ENCODE measurements at places on chromosomes 6 and 20. TPM values are rescaled to one million over a fixed set of nuclear protein-coding genes. Genes with fewer than 3 reads are reported as not detected.
A peak's percentile ranks its signal among the peaks of the same experiment; 100 is the strongest.

DNA sequence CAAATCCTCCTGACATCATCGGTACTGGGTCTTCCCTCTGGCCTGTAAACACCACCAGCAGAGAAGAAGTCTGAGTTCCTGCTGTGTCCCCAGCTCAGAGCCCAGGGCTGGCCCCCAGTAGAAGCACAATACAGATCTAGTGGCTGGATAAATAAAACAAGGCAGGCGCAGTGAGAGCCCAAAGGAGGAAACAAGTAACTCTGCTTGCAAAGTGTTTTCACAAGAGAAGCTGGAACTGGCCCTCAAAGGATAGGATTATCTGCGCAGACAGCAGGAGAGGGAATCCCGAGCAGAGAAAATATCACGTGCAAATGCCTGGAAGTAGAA lies 205.1 kb downstream of the ZDHHC14 start:
- no peaks in the 10 kb centered on the region for H3K27me3 ChIP-seq
- DNase-seq = no peak

The COX4I2 gene
- total RNA-seq = 4.8 TPM

DNA sequence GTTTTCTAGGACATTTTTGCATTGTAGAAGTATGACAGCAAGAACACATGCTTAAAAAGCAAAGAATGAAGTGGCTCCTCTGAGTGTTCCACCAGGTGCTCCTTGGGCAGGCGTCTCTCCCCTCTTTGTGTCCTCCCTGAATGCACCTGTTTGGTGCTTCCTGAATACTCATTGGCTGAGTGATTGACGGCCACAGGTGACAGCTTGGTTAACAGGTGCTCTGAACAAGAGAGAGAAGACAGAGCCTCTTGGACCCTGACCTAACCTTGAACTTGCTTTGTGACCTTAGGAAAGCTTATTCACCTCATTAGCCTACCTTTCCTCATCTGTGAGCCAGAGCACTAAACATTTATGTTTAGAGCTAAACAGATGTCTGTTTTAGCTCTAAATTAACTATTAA lies 93.7 kb downstream of the TULP4 start:
- H3K36me3 ChIP-seq = no peaks in the 10 kb centered on the region
- H3K4me1 ChIP-seq = peaks cover 8% of the 10 kb centered on the region
- no peaks in the 10 kb centered on the region for H3K27me3 ChIP-seq
- DNase-seq = no peak

DNA sequence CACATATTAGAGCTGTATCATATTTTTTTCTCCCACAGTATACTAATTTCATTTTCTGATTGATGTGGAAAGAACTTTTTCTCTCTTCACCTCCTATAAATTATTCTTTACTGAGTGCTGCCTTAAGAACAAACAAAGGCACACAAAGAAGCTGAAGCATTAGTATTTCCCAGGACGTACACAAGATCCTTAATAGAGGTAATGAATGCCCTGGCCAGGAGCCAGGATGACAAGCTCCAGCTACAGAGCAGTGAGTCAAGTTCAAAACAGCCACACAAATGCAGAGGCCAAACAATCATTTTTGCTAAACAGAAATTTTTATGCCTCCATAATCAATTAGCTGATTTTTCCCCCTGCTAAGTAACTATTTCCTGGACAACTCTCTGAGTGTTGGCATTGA lies 639.6 kb downstream of the EPHA7 start:
- no peaks in the 10 kb centered on the region for H3K4me1 ChIP-seq
- H3K27me3 ChIP-seq = no peaks in the 10 kb centered on the region
- H3K4me3 ChIP-seq = no peak overlapping the region

GRCh38 chr6:168609914-168610490 lies 169.0 kb downstream of the SMOC2 start:
- H3K27me3 ChIP-seq = no peaks in the 10 kb centered on the region
- H3K36me3 ChIP-seq = no peaks in the 10 kb centered on the region
- peaks cover 6% of the 10 kb centered on the region for H3K4me1 ChIP-seq
- no peak overlapping the region for H3K4me3 ChIP-seq
- DNase-seq = no peak

GRCh38 chr6:3793545-3793944 lies 42.0 kb upstream of the PXDC1 start:
- H3K36me3 ChIP-seq = no peaks in the 10 kb centered on the region
- DNase-seq = no peak
- no peaks in the 10 kb centered on the region for H3K27me3 ChIP-seq

The SFTA2 gene
- not detected for total RNA-seq

- H3K4me1 ChIP-seq = peaks cover 86% of the 10 kb centered on the region
- DNase-seq = peak; percentile 77
- H3K4me3 ChIP-seq = no peak overlapping the region
- peak overlapping the region; percentile 90 for H3K27ac ChIP-seq
- peaks cover 3% of the 10 kb centered on the region for H3K36me3 ChIP-seq
Measured at GRCh38 chr20:31670371-31671228, 32.9 kb downstream of the COX4I2 start.

DNA sequence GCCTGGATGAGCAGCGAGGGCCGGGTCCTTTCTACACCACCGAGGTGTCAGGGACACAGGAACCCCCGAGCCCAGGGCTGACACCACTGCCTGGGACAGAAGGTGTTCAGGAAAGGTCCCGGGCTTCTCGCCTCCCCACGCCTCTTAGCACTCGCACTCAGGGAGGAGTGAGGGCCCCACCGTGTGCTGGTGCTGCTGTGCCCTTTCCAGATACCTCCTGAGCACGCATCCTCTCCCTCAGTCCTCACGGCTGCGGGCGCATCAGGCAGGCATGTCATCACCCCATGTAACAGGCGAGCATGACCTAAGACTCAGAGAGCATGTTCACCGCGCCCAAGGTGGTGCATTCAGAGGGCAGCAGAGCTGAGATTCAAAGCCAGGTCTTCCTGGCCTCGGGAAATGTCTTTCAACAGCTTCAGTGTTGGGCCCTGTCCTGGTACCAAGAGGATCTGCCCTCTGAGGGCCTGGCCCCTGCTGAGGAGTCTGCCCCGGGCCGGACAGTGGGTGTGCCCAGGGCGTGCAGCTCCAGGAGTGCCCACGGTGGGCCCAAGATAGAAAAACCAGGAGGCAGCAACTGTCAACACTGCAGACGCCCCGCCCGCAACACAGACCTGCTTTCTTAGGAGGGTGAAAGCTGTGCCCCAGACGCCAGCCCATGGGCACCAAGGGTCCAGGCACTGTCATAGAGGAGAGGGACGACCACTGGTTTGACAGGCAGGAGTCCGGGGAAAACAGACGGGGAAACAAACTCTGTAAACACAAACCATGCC lies 29.2 kb downstream of the TGM2 start:
- H3K27ac ChIP-seq = no peak overlapping the region
- DNase-seq = no peak
- H3K27me3 ChIP-seq = no peaks in the 10 kb centered on the region
- H3K4me1 ChIP-seq = peaks cover 13% of the 10 kb centered on the region
- H3K36me3 ChIP-seq = no peaks in the 10 kb centered on the region
- no peak overlapping the region for H3K4me3 ChIP-seq

- no peaks in the 10 kb centered on the region for H3K36me3 ChIP-seq
- no peak within 1 kb of the TSS for H3K4me3 ChIP-seq
- peak; percentile 34 for DNase-seq
- H3K4me1 ChIP-seq = peaks cover 6% of the 10 kb centered on the region
Measured at GRCh38 chr6:35141007-35141655, at the start of gene TCP11. Gene TCP11 (minus strand): TSS chr6:35141339. CDS start chr6:35140870, 469 bp downstream.

DNA sequence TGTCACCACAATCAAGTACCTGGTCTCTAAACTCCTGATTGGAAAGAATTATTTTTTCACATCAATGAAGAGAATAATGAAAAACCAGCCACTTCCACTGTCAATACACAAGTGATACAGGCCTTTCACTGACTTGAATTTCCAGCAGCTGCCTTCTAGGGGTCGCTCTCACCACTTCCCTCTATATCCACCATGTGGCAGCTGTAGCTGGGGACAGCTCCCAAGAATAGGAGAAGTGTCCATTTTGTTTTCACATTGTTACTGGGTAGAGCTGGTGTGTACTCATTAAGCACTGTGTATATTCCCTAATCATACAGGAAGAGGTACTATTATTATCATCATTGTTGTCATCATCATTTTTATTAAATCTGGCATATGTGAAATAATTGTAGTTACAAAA lies 438.4 kb upstream of the SPTLC3 start:
- DNase-seq = peak; percentile 3
- no peaks in the 10 kb centered on the region for H3K36me3 ChIP-seq
- H3K4me1 ChIP-seq = no peaks in the 10 kb centered on the region
- no peaks in the 10 kb centered on the region for H3K27me3 ChIP-seq

DNA sequence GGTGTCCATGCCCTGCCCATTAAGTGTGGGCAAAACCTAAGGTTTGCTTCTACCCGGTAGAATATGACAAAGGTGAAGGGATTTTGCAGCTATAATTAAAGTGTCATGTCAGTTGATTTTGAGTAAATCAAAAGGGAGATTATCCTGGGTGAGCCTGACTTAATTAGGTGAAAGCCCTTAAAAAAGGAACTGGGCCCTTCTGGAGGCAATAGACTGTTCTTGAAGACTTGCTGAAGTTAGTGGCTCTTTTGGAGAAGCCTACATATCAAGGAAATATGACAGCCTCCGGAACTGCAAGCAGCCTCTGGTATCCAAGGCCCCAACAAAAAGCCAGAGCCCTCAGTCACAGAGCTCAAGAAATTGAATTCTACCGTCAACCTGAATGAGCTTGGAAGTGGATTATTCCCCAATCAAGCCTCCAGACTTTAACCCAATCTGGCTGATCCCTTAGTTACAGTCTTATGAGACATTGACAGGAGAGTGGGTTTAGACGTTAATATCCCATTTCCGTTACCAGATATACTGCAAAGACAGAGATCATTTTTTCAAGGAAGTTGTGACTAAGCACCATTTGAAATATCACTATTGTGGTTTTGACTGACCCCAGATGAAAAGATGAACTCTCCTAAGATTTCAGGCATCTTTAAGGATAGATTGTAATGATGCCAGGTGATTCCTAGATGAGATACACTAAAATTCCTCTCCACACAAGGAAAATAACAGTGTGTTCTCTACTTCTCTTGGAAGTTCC lies 303.4 kb downstream of the PLCB1 start:
- no peak for DNase-seq
- H3K27me3 ChIP-seq = no peaks in the 10 kb centered on the region
- H3K4me3 ChIP-seq = no peak overlapping the region
- no peaks in the 10 kb centered on the region for H3K36me3 ChIP-seq
- peaks cover 14% of the 10 kb centered on the region for H3K4me1 ChIP-seq
- no peak overlapping the region for H3K27ac ChIP-seq

Data from thyroid gland (tissue), 4 donors.